ENCODE measurements at places on chromosomes 1 and 21. TPM values are rescaled to one million over a fixed set of nuclear protein-coding genes. Genes with fewer than 3 reads are reported as not detected.

GRCh38 chr1:202249436-202249835, 55.8 kb downstream of the LGR6 start:
- no peak for DNase-seq

DNA sequence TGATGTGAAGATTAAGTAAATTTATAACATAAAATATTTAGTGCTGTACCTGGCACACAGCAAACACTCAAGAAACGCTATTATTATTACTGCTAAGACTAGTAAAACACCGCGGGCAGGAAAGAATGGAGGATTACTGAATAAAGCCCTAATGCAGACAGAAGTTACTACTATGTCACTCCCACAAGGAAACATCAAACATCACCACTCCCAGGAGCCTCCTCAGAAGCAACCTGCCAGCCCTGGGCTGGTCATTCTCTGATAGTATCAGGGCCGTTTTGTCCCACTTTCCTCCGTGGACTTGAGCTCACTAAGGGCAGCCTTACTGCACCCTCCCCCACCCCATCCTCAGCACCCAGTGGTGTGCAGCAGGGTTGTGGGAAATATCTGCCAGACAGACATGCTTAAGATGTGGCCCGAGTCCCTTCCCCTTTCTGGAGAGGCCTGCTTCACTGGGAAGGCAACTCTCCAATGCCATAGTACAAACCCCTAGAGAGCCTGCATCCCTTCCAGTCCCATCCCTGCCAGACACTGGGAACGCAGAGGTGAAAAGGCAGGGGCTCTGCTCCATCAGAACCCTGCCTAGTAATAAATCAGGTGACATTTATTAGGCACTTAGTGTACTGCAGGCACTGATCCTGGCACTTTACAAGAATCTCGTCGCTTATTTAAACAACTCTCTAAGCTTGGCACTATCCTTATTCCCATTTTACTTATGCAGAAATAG, 41.7 kb upstream of the ECE1 start:
- no peak for DNase-seq

DNA sequence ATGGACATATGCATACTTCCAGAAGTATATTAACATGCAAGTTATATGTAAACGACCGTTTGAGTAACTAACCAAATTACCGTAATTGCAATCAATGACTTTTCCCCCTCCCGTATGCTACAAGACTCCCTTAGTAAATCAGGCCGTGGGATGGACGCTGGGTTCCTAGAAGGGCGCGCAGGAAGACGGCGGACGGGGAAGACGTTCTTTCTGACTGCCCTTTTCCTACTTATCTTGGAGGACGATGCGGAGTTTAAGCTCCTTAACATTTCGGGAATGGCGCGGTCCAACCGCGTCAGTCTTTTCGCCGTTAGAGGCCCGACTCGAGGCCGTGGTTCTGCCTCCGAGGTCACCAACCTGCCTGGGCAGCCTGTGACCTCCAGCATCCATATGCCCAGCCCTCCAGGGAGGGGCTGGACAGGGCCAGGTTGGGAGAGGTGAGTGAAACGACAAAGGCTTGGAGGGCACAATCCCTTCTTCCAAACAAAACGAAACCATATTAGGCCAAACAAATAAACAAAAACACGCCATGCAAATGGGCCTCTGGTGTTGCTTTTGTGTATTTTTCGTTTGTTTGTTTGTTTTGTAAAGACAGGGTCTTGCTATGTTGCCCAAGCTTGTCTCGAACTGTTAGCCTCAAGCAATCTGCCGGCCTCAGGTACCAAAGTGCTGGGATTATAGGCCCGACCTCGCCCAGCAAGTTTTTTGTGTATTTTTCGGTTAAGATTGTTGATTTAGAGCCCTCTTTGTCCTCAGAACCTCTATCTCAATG, 873 bp upstream of the PI4KB start:
- DNase-seq: no peak

- DNase-seq: peak; percentile 87
Observed at GRCh38 chr1:33338440-33339211, 17.7 kb upstream of the A3GALT2 start.

- peak; percentile 44 for DNase-seq
Observed at GRCh38 chr1:33111965-33112364, 31.0 kb downstream of the AZIN2 start.

The CLCNKA gene
- polyA plus RNA-seq: not detected

Measured in IMR-90 (cell line).